IPS-NIHi11 (cell line): ENCODE measurements at places on chromosomes 1 and 21.
A peak's percentile ranks its signal among the peaks of the same experiment; 100 is the strongest.

DNA sequence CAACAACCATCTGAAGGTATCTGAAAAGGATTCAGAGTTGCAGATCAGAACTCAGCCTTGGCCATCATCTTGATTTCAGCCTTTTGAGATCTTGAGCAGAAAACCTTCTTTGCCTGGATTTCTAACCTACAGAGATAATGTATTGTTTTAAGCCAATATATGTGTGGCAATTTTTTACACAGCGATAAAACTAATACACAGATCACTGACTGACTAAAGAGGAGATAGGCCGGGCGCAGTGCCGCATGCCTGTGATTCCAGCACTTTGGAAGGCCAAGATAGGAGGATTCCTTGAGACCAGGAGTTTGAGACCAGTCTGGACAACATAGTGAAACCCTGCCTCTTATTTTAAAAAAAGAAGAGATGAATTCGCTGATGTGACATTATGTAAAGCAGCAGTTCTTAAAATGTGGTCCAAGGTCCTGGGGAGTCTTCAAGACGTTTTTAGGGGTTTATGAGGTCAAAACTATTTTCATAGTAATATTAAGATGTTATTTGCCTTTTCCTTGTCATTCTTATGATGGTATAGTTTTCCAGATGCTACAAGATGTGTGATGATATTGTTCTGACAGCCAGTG is 50.1 kb upstream of the CNN3 start:
- DNase-seq = no peak

GRCh38 chr1:216523449-216524190 is 100.4 kb upstream of the USH2A start:
- DNase-seq = no peak

- no peak for DNase-seq
Observed at GRCh38 chr1:8540971-8541370, 223.1 kb downstream of the SLC45A1 start.

- DNase-seq = no peak
Observed at GRCh38 chr21:36579898-36580297, 100.0 kb upstream of the CLDN14 start.

DNA sequence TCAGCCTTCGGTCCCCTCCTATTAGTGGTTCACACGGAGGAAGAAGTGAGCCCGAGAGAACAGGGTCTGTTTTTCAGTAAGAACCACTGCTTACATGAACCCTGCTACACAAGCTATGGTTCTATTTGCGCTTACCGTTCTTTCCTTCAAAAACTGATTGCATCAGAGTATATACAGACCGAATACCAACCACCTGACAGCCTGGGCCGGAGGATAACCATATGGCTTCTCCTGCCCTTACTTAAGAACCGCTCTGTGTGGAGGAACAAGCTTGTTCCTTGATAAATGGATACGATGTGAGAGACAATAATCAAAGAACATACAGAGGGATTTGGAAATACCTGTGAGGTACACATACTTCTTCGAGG is 1.1 kb upstream of the KCNT2 start:
- DNase-seq = peak; percentile 20

DNA sequence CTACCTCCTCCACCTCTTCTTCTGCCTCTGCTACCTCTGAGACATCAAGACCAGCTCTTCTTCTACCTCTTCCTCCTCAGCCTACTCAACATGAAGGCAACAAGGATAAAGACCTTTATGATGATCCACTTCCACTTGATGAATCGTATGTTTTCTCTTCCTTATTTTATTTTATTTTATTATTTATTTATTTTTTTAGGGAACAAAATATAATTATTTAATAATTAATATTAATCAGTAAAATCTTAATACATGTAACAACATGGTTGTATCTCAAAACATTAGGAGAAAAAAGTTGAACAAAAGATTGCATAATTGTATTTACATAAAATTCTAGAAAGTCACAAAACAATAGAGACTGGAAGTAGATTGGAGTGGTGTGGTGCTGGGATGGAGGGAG is 13.1 kb upstream of the HRNR start:
- DNase-seq = no peak

DNA sequence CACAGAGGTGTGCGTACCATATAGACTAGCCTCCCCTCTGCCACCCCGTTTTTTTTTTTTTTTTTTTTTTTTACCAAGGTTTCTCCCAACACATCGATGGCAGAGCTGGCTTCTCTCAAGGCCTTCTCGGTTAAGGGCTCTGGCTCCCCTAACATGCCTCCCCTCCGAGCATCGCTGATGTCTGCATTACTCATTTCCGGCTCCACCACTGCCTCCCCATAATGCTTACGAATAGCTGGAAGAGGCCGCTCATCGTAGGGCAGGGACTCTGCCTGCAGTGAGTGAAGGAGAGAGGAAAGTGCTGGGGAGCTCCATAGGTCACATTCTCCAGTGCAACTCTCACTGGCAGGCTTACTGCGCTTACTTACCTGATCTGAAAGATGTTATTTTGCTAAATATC is 20.6 kb downstream of the CEP104 start:
- no peak for DNase-seq

- DNase-seq = peak; percentile 76
Observed at GRCh38 chr1:942411-942821, 16.6 kb downstream of the NOC2L start.
